Cerebellum (tissue), 4 donors: ENCODE measurements at places on chromosomes 7 and 10. TPM values are rescaled to one million over a fixed set of nuclear protein-coding genes. Genes with fewer than 3 reads are reported as not detected.
A peak's percentile ranks its signal among the peaks of the same experiment; 100 is the strongest.

WDR86 gene
- 33.8 TPM for total RNA-seq

NPTX2 gene
- total RNA-seq = 41.8 TPM

TMEM248 gene
- 50.7 TPM for total RNA-seq

DNAJC2 gene
- total RNA-seq = 15.8 TPM

ASZ1 gene
- total RNA-seq = not detected

LRIT1 gene
- total RNA-seq = not detected

SFRP5 gene
- 1.5 TPM for total RNA-seq

OR6V1 gene
- not detected for total RNA-seq

OR2A5 gene
- total RNA-seq = not detected

C10orf143 gene
- total RNA-seq = 0.82 TPM

GRCh38 chr10:131070856-131071255, 240.7 kb downstream of the TCERG1L start:
- DNase-seq = no peak

DNA sequence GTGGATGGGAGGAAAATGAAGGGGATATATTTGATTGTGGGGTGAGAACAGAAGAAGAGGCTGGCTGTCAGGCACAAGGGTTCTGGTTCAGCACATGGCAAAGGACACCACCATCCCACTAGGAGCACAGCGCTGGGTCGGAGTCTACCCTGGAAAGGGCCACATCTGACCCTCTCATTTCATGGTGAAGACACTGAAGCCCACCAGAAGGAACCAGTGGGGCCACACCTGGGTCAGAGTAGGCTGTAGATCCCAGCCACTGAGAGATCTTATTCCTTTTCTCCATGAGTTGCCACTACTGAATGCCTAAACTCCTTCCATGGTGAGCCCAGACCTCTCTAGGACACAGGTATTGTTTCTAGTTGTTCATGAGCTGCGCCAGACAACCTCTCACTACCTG, 25.8 kb downstream of the SFTPD start:
- no peak for DNase-seq

GRCh38 chr7:31602041-31602625, 84.9 kb upstream of the PPP1R17 start:
- no peak for DNase-seq

DNA sequence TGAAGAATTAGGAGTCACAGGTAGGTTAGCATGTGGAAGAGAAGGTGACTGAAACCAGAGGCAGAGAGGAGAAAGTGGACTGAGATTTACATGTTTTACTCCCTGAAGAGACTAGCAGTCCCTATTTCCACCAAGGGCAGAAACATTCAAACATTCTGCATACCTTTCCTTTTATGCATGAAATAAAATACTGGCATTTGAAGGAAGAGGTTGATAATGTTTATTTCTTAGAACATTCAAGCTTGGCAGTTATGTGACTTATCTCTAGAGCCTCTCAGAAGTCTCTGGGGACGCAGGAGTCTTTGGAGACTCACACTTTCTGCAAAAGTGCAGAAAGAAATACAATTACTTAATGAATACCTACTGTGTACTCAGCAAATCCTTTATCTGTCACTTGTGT, 507.1 kb upstream of the C7orf33 start:
- no peak for DNase-seq

GRCh38 chr7:1290026-1290678, 57.5 kb downstream of the UNCX start:
- DNase-seq = peak; percentile 84

DNA sequence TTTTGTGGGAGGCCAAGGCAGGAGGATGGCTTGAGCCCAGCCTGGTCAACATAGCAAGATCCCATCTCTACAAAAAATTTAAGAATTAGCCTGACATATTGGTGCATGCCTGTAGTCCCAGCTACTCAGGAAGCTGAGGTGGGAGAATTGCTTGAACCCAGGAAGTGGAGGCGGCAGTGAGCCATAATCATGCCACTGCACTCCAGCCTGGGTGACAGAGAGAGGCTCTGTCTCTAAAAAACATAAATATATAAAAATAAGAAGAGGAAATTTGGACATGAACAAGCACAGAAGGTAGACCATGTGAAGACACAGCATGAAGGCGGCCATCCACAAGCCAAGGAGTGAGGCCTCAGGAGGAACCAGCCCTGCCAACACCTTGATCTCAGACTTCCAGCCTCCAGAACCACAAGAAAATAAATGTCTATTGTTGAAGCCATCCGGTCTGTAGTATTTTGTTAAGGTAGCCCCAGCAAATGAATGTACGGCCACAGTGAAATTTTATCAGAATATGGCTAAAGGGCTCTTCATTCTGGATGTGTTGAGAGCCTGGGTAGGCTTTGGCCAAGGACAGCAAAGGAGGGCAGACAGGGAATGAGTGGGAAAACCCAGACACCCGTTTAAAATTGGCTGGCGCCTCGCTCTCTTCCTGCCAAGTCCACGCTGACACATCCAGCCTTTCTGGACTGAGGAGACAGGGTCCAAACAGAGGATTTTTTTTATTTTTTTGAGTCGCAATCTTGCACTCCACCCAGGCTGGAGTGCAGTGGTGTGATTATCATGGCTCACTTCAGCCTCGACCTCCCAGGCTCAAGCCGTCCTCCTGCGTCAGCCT, 12.9 kb upstream of the GRID2IP start:
- DNase-seq = peak; percentile 92

DNA sequence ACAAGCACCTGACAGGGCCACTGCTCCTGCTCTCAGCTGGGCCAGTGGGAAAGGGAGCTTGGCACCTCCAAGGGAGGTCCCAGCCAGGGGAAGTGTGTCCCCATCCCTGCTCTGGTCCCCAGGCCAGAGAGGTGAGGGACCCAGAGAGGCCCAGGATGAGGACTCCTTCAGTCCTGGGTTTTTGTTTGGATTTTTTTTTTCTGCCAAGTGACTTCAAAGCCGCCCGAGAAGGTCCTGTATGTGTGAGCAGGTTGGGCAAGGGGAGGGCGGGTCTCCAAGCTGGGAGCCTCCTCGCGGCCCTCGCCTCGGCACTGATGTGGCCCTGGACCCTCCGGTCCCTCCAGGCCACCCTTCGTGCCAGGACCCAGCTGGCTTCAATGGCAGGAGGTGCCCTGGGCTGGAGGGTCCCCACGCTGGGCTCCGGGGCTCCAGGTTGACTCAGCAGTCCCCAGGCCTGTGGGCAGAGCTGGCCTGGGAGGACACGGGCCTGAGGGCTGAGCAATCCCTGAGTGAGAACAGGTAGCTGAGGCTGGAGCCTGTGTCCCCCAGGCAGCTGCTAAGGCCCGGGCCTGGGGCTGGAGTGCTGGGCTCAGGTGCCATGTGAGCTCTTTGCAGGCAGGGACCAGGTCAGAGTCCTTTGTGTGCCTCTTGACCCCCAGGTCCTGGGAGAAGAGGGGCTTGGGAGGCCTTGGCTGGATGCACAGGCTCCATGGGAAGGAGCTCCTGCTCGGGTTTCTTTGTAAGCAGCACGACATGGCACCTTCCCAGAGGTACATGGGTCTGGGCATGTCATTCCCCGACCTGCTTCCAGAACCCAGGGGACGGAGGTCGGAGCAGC, 140.6 kb downstream of the FAM53B start:
- no peak for DNase-seq

DNA sequence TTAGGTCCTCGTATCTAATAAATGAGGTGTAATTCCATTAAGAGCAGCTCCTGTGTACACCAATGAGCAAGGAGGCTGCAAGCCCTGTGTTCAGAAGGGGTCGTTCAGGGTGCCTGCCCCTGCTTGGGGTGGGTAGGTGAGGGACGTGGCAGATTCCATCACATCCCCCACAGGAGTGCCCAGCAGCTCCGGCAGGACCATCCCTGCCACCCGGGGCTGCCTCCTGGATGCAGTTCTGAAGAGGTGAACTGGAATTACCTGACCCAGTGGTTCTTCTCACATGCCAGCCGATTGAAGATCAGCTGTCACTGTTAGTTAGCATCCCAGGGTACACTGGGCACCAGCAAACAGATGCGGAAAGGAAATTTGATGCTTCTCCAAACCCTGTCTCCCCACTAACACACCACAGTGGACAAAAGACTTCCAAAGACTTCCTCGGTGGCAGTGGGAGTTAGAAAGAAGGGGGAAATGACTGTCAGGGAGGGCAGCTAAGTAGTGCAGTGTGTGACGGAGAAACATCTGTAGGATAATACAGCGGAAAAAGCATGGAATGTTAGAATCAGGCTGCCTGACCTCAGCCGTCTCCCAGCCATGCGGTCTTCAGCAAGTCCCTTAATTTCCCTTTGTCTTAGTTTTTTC, 313.6 kb upstream of the ZMIZ1 start:
- no peak for DNase-seq

DNA sequence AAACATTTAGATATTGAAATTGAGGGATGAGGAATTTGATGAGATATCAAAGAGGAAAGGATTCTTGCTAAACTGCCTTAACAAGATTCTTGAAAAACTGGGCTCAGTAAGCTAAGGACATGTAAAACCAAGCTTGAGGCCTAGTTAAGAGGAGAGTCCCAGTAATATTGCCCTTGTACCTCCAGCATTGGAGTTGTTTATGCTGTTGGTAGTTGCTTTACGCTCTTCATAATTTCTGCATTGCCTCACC, 156.1 kb upstream of the TRIM24 start:
- DNase-seq = no peak

GRCh38 chr10:12484941-12485805, 135.8 kb downstream of the CAMK1D start:
- no peak for DNase-seq

- DNase-seq = peak; percentile 32
These were observed 6.8 kb upstream of the MYOZ1 start for GRCh38 chr10:73647875-73648651.

- no peak for DNase-seq
These were observed 256.2 kb downstream of the LHFPL3 start for GRCh38 chr7:104584620-104585019.

DNA sequence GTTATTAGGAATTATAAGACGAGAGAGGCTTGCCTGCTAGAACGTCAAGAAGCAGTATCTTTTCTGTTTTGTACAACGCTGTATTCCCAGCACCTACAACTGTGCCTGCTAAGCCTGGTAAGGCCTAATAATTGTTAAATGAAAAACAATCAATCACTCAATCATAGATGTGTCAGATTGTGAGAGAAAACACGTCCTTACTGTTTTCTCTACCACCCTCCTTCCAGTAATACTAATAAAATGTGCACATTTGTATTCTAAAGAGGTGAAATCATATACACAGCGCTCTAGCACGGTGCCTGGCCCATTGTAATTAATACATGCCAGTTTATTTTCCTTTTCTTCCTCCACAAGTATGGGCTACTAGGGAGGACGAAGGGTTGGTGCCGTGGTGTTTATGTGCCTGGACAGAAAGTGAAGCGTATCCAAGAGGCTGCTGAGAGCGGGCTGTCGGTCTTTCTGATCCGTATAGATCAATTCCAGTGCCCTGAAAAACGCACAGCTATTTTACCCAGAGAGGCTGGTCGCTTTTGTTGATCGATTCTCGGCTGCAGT, 1.5 kb upstream of the AUTS2 start:
- DNase-seq = no peak

GRCh38 chr10:132774902-132775863, 10.8 kb downstream of the NKX6-2 start:
- no peak for DNase-seq

- no peak for DNase-seq
These were observed 499.4 kb downstream of the AUTS2 start for GRCh38 chr7:70097645-70098044.

DNA sequence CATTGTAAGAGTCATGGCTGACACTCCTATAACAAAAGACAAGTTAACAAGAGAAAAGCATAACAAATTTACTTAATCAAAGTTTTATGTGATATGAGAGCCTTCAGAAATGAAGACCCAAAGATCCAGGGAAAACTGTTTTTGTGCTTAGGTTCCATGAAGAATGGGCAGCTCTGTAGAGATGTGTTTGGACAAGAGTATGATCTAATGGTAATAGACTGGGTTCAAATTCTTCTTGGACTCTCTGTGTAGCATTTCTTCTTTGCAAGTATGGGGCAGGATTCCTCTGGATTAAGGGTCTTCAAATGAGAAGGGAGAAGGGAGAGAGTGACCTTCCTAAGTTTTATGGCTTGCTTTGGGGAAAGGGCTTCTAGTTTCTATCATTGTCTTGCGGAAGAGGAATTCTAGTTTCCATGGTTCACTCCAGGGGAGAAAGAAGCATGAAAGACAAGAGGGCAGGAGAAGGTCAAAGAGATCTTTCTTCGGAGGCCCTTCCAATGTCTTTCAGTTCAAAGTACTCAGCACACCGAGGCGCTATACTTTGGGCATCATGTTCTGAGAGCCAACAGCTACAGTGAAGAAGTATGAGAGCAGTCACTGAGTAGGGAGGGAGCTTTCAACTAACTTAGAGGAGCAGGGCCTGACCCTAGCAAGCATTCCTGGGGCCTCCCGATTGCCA, 15.4 kb downstream of the IFIT3 start:
- DNase-seq = no peak

DNA sequence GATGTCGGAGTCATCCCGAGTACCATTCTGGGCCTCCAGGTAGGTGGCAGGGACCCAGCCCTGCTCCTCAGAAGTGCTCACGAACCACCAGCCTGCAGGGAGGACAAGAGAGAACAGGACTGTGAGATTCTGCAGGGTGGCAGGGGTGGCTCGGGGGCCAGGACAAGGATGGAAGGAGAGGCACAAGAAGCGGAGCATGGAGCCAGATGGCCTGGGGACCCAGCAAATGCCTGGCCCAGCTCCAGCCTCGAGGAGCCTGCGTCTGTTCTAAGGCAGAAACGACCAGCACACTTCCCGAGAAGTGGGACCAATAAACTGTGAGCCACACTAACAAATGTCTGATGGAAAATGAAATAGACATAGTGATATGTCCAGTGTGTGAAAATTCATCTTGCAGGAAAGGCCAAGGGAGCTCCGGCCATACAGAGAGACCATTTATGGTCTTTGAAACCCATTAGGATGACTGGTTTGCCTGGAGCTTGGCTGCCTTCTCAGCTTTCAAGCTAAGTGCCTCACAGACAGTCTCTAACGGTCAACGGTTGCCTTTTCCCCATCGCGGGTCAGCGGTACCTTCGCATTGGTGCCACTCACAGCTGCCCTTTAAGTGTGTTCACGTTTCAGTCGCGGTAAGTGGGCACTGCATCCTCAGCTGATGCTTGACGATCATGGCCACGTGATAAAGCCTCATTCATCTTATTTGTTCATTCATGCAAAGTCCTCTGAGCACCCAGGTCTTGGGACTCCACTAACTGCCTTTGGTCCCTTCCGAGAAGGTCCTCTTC, 133.8 kb downstream of the NEURL1 start:
- DNase-seq = peak; percentile 57

- DNase-seq = no peak
These were observed 92.8 kb upstream of the MTPN start for GRCh38 chr7:136069840-136070529.

GRCh38 chr7:106944035-106944665, 79.1 kb downstream of the PIK3CG start:
- no peak for DNase-seq
